ENCODE measurements at places on chromosomes 3 and 15. TPM values are rescaled to one million over a fixed set of nuclear protein-coding genes. Genes with fewer than 3 reads are reported as not detected.

DNA sequence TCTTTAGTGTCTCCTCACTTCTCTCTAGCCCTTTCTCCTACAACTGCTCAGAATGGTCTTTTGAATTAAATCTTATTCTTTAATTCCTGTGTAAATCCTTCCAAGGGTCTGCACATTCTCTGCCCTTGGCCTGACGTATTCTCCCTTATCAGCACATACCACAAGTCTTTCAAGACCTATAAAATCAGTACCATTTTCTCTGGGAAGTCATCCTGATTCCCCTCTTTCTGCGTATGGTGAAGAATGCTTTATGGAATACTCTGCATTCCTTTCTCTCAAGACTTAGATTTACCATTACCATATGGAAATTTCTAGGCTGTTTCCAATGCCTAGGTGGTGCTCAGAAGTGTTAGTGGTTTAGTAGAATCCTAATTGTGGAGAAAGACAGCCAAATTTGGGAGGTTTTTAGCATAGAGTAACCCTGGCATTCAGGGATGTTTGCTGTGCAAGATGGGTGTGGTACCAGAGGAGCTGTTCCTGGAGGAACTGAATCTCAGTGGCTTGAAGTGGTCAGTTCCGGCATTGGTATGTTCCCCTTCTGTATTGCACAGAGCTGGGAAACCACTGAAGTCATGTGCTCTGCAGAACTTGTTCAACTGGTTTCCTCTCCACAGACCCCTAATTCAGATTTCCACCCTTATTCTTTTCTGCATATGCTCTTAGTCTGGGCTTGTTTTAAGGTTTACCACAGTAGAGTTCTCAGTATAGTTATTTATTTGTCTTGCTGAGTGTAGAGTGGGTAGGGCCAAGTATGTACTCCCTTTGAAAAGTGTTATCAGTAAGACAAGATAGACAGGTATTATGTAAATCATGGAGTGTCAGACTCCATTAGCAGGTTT is 24.5 kb downstream of the IQGAP1 start:
- peak; percentile 76 for DNase-seq

DNA sequence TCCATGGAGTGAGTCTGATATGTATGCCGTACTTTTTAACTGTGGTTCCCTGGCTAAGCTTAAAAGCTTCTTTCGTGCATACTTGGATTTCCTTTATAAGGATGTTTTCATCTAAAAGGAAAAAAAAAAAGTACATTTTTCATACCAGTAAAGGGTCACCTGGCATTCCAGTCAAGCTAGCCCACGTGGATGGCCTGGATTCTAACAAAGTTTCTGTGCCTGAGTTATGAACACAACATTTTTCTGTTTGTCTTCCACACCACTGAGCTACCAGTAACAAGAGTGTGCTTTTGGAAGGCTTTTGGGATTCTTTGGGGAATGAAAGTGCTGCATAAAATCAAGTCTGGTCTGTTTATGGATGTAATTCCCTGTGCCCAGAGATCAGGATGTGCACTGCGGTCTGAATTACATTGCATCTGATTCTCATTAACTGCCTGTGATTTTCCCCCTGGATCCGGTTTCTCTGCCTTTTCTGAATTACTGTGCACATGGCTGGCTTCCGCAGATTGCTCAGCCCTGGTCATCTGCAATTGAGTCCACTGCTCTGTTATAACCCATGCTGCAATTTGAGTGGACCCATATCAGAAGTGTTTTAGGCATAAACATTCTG is 38.2 kb upstream of the MAGI1 start:
- DNase-seq = no peak

GRCh38 chr3:138684396-138684795 is 75.8 kb downstream of the FAIM start:
- DNase-seq = no peak

The RASGRF1 gene
- total RNA-seq = 0.09 TPM

DNA sequence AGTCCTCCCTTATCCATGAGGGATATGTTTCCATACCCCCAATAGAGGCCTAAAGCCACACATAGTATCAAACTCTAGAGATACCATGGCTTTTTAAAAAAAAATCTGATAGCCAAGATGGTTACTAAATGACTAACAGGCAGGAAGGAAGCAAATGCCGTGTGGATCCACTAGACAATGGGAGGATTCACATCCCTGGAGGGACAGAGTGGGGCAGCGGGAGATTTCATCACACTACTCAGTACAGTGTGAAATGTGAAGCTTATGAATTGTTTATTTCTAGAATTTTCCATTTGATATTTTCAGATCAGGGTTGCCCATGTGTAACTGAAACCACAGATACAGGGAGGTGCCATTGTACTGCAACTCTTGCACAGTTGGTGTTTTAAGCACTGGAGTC is 826.6 kb downstream of the SQOR start:
- DNase-seq = no peak

Data from prostate gland (tissue), 2 donors.